ENCODE measurements at places on chromosomes 16 and 17. TPM values are rescaled to one million over a fixed set of nuclear protein-coding genes. Genes with fewer than 3 reads are reported as not detected.

The LGALS9B gene
- not detected for total RNA-seq

The KIF18B gene
- total RNA-seq, result 1.3 TPM

The ASGR1 gene
- total RNA-seq, result 1.3 TPM

GRCh38 chr16:48361540-48362144, 23.6 kb downstream of the SIAH1 start:
- DNase-seq, result no peak

- no peak for DNase-seq
Observed at GRCh38 chr16:70782237-70782636, 18.7 kb downstream of the VAC14 start.
